ENCODE measurements at places on chromosomes 16 and 17.

- no peak for DNase-seq
Measured at GRCh38 chr16:29744541-29745101, 1.2 kb downstream of the C16orf54 start.

DNA sequence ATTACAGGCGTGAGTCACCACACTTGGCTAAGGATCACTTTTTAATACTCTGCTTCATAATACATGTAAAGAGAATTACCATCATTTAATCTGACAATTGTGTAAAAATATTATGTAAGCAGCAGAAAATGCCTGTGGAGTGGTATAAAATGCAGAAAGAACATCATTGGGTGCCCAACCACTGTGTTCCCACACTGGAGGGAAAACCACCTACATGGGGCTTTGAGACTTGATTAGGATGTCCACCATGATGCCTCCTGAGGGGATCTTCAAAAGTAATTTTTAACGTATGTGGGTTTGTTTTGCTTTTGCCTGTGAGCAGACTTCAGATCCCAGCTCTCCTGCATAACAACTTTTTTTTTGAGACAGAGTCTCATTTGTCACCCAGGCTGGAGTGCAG, 18.8 kb downstream of the CFAP97D1 start:
- DNase-seq, result no peak

- no peak for DNase-seq
Measured at GRCh38 chr16:81265658-81266451, 27.4 kb downstream of the BCO1 start.

GRCh38 chr16:89172171-89172527, 601 bp downstream of the CDH15 start:
- no peak for DNase-seq

GRCh38 chr16:68078701-68079375, 6.3 kb upstream of the NFATC3 start:
- DNase-seq, result no peak

- no peak for DNase-seq
Measured at GRCh38 chr17:76529224-76530094, 8.1 kb downstream of the CYGB start.

DNA sequence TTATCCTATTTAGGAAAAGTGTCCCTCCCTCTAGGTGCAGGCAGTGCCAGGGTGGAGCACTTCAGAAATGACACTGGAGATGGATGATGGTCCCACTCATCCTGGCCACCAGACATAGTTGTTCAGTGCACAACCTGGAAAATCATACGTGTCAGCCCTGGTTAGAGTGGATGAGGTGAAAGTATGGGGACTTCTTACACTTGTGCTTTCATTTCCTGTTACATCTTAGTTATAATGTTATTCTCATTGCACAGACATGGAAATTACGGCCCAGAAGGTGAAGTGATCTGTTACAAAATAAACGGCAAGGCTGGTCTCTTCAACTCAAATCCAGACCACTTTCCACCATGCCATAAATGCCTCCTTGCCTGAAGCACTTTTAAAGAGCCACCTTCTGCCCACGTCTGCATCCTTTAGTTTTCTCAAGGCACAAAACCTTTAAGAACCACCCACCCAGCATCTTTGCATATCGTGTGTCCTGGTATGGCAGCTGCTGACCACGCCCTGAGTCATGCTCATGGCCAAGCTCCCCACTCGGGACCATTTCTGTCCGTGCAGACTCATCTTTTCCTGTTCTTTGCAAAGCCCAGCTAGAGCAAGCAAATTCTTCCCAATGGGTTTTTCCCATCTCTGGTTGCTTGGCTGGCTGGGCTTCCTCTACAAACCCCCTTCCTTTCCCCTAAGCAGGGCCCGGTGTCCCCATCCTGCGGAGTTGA, 22.4 kb downstream of the TBC1D3B start:
- no peak for DNase-seq

DNA sequence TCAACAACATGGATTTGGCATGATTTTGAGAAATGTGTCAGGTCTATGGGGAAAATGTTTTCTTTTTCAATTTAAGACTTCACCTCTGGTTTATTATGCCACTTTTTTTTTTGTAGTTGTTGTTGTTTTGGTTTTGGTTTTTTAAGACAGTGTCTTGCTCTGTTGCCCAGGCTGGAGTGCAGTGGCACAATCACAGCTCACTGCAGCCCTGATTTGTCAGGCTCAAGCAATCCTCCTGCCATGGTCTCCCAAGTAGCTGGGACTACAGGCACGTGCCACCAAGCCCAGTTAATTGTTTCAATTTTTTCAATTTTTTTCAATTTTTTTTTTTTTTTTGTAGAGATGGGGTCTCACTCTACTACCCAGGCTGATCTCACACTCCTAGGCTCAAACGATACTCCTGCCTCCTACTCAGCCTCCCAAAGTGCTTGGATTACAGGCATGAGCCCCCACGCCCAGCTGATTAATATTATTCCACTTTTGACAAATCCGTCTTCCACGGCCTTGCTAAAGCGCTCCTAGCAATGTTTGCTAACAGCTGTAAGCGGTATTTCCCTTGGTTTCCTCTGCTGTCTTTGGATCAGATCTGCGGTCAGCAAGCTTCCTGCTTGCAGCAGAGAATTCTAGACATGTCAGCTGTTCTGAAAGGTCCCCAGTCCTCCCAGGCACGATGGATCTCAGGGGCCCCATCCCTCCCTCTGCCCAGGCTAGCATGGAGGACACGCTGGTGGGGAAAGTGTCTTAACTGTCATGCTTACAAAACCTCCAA, 7.0 kb upstream of the MILR1 start:
- peak; percentile 40 for DNase-seq

GRCh38 chr17:59851439-59852375, 41.0 kb downstream of the TUBD1 start:
- DNase-seq, result no peak

DNA sequence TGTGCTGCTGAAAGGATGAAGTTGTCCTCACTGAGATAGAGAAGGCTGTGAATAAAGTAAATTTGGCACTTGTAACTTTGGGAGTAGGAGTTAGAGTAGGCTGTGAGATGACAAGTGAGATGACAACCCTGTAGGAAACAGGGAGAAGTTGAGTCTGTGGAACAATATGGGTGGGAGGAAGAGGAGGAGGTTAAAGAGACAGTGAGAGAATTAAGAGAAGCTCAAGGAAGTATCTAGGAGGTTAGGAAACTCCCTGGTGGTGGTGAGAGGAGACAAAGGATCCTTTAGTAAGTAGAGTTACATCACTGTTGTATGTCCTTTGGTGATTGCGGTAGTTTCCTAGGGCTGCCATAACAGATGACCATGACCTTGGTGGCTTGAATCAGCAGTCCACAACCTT, 10.7 kb upstream of the HSD17B2 start:
- DNase-seq, result no peak

DNA sequence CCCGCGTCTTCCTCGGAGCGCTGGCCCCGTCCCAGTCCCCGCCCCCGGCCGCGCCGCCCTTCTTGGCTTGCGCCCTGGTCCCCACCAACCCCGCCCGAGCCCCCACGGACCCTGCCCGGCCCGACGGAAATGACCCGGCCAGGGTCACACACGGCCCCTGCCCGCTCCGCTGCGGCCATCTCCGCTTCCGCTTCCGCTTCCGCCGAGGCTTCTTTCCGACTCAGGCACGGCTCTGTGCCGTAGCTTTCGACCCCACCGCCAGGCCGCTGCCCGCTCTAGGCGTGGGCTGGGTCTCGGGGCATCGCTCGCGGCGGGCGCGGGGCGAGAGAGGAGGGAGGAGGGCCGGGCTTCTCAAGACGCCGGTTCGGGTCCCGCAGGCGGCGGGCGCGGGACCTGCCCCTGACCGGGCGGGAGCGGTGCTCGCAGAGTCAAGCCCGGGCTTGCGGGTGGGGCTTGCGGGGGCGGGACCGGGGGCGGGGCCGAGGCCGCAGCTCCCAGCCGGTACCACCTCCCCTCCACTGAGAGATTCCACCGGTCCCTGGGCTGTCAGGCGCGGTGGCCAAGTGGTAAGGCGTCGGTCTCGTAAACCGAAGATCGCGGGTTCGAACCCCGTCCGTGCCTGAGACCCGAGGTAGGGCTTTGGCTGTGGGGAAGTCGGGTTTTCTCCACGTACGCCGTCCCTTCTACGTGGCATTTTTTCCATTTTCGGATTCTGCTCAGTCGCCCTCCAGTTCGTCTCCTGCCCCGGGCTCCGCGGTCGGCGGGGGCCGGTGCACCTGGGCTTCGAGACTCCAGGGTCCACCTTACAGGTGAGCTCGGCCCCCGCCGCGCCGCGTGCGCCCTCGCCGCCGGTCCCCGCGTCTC, 158.3 kb downstream of the RAB11FIP4 start:
- peak; percentile 88 for DNase-seq

- no peak for DNase-seq
Measured at GRCh38 chr16:1532771-1533170, 695 bp upstream of the TMEM204 start.

DNA sequence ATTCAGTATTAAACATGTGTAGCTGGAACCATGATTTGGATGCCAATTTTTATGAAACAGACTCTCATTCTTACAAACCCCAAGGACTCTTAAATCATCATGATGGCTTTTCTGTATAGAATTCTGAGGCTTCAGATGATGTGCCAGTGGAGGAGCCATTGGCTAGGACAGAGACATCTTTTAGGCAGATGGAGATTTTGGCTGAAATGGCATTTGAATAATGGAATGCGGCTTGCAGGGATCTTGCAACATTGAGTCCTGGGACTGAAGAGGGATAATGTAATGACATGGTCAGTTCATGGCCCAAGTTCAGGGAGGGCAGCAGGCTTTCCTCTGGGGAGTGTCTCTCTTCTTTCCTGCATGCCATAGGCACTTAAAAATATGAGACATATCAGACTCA, 172.4 kb downstream of the ABCA8 start:
- DNase-seq, result no peak

GRCh38 chr16:54407596-54407995, 121.0 kb upstream of the IRX3 start:
- no peak for DNase-seq

DNA sequence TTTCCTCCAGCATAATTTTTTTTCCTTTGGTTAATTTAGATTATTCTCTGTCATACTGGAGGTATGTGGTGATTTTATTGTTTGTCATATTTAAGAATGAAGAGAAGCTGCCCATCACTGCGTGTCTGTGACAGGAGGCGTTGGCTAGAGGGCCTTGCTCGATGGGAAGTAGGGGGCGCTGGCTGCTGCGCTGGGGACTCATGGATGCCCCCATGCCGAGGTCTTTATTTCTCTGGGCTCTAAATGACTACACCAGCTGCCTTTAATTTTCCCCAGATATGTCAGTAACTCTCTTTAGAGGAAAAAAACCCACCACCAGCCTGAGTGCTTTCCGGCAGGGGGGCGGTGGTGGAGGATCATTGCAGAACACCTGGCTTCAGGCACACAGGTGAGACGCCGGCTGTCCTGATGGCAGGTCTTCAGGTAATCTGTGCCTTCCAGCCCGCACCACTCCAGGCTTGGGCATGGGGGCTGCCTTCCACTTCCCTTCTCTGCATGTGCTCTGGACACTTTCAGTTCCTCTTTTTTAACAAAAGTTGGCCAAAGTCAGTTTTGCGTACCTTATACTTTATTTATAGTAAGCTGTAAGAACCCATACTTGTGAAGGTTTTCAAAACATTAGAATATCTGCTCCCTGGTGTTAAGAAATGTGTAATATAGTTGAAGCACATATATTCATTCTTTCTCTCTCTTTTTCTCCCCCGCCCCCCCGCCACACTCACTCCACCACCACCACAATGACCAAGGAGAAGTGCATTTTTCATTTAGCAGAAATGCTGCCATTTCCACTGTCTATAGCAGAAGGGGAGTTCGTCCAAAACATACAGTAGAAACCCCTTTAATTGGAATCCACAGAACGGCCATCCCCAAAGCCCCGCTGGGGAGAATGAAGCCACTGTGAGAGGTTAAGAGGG, 192.7 kb downstream of the RPTOR start:
- DNase-seq, result no peak

- no peak for DNase-seq
Measured at GRCh38 chr17:75610103-75610984, 22.7 kb downstream of the MYO15B start.

DNA sequence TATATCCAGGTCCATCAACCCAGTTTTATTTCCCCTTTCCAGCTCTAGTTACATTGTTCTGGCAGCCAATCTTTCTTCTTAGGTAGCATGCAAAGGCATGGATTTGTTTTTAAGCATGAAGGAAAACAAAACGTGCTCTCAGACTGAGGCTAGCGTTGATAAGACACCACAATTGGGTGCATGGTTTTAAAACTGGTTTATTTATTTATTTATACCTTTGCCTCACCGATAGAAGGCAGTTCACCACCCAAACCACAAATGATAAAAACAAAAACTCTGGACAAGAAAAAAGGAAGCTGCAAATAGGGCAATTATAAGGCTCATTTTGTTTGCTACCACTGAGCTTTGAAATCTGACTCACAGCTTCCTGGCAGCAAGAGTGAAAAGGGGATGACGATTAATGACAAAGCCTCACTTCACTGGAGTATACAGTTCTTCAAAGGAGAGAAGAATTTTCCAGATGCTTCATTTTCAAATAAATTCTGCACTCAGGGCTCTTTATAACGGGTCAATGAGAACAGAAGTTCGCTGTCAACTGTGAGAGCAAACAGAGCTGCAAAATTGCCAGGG, 278.4 kb upstream of the IRX5 start:
- DNase-seq, result no peak

- DNase-seq, result no peak
Measured at GRCh38 chr17:78997881-78998280, 11.7 kb downstream of the CANT1 start.

DNA sequence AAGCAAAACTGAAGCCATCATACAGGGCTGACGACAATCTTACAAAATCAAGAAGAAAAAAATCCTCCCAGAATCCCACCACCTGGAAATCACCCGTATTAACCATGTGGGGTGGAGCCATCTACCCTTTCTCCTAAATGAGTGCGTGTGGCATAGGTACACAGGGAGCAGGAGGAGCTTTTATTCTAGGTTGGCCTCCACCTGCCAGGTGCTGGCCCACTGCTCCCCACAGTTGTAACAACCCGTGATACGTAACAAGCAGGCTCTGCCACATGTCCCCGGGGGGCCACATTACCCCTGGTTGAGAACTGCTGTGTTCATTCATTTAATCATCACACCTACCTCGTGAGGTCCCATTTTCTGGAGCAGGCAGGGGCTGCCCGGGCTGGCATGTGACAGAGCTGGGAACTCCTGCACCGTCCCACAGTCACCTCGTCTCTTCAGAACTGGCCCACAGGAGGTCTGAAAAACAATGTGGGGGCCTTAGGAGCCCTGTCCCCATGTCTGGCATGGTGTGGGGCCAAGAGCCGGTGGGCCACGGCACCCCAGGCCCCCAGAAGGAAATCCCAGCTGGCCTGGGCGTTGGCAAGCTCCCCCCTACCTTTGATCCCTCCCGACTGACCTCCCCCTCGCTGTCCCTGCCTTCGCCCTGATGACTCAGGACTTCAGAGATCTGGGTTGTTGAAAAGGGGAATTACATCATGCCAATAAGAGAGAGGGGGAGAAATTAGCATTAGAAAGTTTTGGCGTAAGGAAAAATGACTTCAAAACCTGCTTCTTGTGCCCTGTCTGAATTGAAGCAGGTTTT, 12.9 kb downstream of the CMIP start:
- peak; percentile 69 for DNase-seq

All from HTR-8/SVneo (cell line).